Placental epithelial cell (primary cell): ENCODE measurements at places on chromosomes 3 and 15. TPM values are rescaled to one million over a fixed set of nuclear protein-coding genes. Genes with fewer than 3 reads are reported as not detected.

The AADACL2 gene
- not detected in 2 replicates for total RNA-seq

The FRMD5 gene
- 2.3 and 2.7 TPM in 2 replicates for total RNA-seq

The HHATL gene
- not detected in 2 replicates for total RNA-seq

The SCG5 gene
- total RNA-seq: 0.39 TPM in 1 of 2 replicates, not detected in the other

The CHRM5 gene
- under 0.01 and 0.11 TPM in 2 replicates for total RNA-seq

The CHRNA5 gene
- total RNA-seq: under 0.01 and 1.2 TPM in 2 replicates

The SERPINI2 gene
- not detected in 2 replicates for total RNA-seq

The NR2F2 gene
- 13.2 and 23.2 TPM in 2 replicates for total RNA-seq

The GOLGA8K gene
- total RNA-seq: 0.39 TPM in 1 of 2 replicates, not detected in the other

The GRM7 gene
- total RNA-seq: not detected in 2 replicates

The KCNAB1 gene
- total RNA-seq: under 0.01 and 0.54 TPM in 2 replicates

The WDR53 gene
- total RNA-seq: 5.4 and 5.5 TPM in 2 replicates

The STAB1 gene
- 0.22 and 0.39 TPM in 2 replicates for total RNA-seq

The CCK gene
- total RNA-seq: 0.43 TPM in 1 of 2 replicates, not detected in the other

The PLOD2 gene
- 55.4 and 134 TPM in 2 replicates for total RNA-seq

The ZIC4 gene
- 0.11 TPM in 1 of 2 replicates, not detected in the other for total RNA-seq

The ZDHHC19 gene
- not detected in 2 replicates for total RNA-seq

The C3orf85 gene
- total RNA-seq: not detected in 2 replicates

The PLS1 gene
- total RNA-seq: 0.76 TPM in 1 of 2 replicates, not detected in the other

The CLRN1 gene
- not detected in 2 replicates for total RNA-seq

The ZNF80 gene
- total RNA-seq: under 0.01 TPM in 1 of 2 replicates, not detected in the other

The ASB14 gene
- under 0.01 TPM in 1 of 2 replicates, not detected in the other for total RNA-seq

The GNAI2 gene
- 188 and 261 TPM in 2 replicates for total RNA-seq

The ESYT3 gene
- 3.1 and 8.5 TPM in 2 replicates for total RNA-seq

The ZNF654 gene
- total RNA-seq: 21.2 and 24.0 TPM in 2 replicates

The KIF15 gene
- total RNA-seq: 2.8 and 4.3 TPM in 2 replicates

The PLXNB1 gene
- 52.4 and 100 TPM in 2 replicates for total RNA-seq

The CLPX gene
- total RNA-seq: 26.3 and 31.9 TPM in 2 replicates

The FSD2 gene
- not detected in 2 replicates for total RNA-seq

The PLA1A gene
- total RNA-seq: 0.87 and 1.6 TPM in 2 replicates

The TMOD2 gene
- 0.39 and 1.1 TPM in 2 replicates for total RNA-seq

The FSTL1 gene
- 985 and 1,689 TPM in 2 replicates for total RNA-seq

The ITIH1 gene
- total RNA-seq: not detected in 2 replicates

The BCL2A1 gene
- not detected in 2 replicates for total RNA-seq

The USP13 gene
- 4.0 and 7.5 TPM in 2 replicates for total RNA-seq

The LMOD3 gene
- total RNA-seq: under 0.01 TPM in 1 of 2 replicates, not detected in the other

The SLC22A14 gene
- 1.3 and 1.6 TPM in 2 replicates for total RNA-seq

The CHRNB4 gene
- under 0.01 TPM in 1 of 2 replicates, not detected in the other for total RNA-seq

The LTK gene
- total RNA-seq: under 0.01 TPM in 1 of 2 replicates, not detected in the other

The GOLGA6B gene
- total RNA-seq: not detected in 2 replicates

The CLDN1 gene
- total RNA-seq: 0.11 TPM in 1 of 2 replicates, not detected in the other

The ETV5 gene
- total RNA-seq: 2.0 and 6.6 TPM in 2 replicates

The LRRC31 gene
- total RNA-seq: not detected in 2 replicates

The CSTA gene
- total RNA-seq: 0.22 and 0.39 TPM in 2 replicates

The PRICKLE2 gene
- total RNA-seq: 50.8 and 62.4 TPM in 2 replicates

The OSTN gene
- not detected in 2 replicates for total RNA-seq

The WNT7A gene
- total RNA-seq: 2.0 and 6.8 TPM in 2 replicates

The ARRDC4 gene
- total RNA-seq: 6.1 and 18.8 TPM in 2 replicates
